ENCODE measurements at places on chromosomes 3 and 15.

DNA sequence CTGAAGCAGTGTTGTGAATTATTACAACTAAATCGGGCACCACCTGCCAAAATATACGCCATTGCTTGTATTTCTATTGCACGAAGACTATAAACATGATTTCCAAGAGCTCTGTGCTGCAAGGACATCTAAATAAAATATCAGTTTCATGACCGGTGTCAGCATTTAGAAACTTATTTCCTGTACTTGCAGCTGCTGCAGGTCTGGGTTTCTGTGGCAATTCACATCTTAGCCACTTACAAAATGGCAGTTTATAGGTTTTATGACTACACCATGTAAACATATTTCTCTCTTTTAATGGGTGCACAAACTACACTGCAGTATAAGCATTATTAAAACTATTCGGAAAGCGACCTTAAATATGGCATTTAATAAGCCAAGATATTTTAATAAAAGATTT is 359.4 kb downstream of the VPS13C start:
- no peak for DNase-seq

DNA sequence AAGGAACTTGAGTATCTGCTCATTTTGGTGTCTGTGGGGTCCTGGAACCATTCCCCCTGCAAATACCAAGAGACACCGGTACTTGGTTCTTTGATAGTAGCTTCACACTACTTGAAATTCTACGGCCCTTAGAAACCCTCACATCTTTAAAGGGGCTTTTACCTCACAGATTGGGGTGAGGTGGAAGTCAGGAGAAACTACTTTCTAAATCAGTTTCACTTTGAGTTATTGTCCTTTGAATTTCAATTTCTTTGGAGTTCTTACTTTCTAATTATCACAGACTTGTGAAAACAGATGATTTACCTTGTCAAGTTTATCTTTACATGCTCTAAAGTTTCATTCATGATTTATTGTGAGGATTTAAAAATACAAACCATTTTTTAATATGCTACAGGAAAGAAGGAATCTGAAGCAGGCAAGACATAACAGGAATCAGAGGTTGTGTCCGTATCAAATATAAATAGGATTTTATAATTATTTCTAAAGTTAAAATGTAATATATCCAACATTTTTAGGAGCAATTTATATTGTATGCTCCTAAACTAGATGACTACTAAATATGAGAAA is 98.9 kb downstream of the NEDD4 start:
- peak; percentile 13 for DNase-seq

- no peak for DNase-seq
These were observed 17.0 kb downstream of the CELF6 start for GRCh38 chr15:72302955-72303354.

- DNase-seq, result no peak
These were observed 158.0 kb downstream of the CLSTN2 start for GRCh38 chr3:140092848-140093536.

- no peak for DNase-seq
These were observed 326.3 kb upstream of the ICE2 start for GRCh38 chr15:60804986-60805949.

- no peak for DNase-seq
These were observed 149.1 kb downstream of the CTNNB1 start for GRCh38 chr3:41348401-41348800.

DNA sequence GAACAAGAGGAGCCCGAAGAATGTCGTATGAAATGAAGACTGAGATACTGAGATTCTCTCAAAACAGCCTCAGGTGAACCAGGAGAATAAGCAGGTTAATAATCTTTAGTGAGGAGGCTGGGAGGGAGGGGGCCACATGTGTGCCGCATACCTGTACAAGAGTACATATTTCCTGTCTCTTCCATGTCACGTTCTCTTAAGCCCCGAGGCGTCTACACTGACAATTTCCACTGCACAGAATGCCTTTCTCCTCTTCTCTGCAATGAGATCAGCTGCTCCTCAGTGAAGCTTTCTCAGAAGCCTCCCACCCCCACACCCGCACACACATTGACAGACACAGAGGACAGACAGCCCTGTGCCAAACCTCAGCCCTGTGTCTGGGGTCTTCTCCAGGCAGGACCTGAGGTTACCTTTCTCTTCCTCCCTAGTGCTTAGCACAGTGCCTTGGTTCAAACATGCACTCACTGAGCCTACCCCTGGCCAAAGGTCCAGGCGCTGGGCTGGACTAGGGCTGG is 55.4 kb downstream of the PDZRN3 start:
- DNase-seq, result no peak

DNA sequence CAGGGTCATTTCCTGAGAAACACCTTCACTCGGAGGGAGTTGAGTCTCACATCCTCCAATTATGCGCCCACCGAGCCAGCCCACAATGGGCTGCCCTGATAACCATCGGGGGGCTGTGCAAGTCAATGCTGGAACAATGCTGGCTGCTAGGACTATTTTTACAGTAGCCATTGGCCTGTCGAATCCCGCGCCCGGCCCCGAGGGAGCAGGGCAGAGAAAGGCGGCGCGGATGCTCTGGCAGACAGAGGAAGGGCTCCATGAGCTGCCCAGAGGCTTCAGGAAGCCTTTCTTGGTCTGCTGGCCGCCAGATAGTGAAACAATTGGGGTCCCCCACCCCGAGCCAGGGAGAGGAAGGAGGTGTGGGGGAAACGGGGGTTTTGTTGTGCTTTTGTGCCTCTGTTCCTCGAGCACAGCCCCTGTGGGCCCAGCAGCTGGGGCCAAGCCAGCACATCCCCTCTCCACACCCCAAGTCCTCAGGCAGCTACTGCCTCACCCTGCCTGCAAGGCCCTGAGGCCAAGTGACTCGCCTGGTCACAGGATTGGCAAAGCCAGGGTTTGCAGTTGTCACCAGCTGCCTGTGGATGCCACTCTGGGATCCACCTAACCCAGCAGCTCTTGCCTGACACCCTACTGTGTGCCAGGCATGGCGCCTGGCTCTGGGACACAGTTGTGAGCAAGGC is 39.0 kb downstream of the SLC6A6 start:
- DNase-seq, result no peak

DNA sequence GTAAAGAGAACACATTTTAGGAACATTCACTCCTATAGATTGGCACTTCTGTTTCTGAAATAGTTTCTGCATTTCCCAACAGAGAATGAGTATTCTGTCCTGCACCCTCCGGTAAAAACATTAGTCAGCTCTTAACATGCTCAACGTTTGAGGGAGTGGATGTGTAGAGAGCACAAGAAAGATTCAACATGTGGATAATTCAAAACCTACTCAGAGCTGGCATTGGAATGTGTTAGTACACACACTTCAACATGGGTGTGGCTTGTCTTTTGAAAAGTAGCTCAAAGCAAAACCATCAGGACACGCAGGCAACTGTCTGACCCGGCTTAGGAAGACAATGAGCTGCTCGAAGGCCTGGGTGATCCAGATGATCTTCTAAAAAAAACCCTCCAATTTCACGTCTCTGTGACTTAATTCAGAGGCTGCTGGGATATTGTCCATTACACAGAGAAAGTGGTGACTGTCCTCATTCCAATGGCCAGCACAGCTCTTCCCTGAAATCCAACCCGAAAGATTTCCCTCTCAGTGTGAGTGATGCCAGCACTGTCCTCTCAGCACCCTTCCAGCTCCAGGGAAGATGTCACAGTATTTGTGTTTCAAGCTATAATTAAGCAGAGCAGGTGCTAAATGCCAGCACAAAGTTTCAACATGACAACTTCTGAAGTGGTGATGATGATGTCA is 18.1 kb downstream of the FBN1 start:
- DNase-seq, result no peak

GRCh38 chr3:142275856-142276255 is 50.5 kb upstream of the GK5 start:
- no peak for DNase-seq

- DNase-seq, result no peak
These were observed 3.6 kb upstream of the TNFAIP8L3 start for GRCh38 chr15:51098331-51098619.

GRCh38 chr15:55774113-55774970 is 31.4 kb upstream of the PRTG start:
- peak; percentile 49 for DNase-seq

GRCh38 chr3:138947495-138948121 is 591 bp downstream of the FOXL2NB start:
- DNase-seq, result no peak

DNA sequence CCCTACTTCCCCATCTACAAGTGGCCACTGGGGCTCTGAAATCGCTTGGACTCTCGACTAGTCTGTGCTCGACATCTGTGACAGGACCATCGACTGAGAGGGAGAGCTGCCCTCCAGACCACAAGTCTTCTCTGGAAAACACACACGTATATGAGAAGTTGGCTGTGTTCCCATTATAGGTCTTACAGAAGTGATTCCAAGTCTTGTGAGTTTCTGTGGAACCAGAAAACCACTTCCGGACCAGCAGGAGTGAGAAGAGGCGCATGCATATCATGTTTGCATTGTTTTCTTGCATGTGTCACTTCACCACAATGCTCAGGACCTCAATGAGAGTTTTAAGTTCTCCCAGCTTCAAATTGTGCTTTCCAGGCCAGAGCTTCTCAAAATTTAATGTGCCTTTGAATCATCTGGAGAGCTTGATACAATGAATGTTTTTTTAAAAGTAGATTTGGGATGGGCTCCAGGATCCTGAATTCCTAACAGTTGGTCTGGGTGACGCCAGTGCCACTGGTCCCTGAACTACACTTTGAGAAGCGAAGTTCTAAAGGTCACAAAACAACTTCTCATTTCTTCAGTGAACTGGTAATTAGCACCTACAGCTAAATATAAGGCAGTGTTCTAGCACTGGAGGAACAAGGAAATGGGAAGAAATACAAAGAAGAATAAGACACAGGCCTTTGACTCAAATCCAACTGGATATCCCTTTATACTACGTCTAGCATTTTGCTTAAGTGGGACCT is 15.7 kb downstream of the LIPC start:
- no peak for DNase-seq

DNA sequence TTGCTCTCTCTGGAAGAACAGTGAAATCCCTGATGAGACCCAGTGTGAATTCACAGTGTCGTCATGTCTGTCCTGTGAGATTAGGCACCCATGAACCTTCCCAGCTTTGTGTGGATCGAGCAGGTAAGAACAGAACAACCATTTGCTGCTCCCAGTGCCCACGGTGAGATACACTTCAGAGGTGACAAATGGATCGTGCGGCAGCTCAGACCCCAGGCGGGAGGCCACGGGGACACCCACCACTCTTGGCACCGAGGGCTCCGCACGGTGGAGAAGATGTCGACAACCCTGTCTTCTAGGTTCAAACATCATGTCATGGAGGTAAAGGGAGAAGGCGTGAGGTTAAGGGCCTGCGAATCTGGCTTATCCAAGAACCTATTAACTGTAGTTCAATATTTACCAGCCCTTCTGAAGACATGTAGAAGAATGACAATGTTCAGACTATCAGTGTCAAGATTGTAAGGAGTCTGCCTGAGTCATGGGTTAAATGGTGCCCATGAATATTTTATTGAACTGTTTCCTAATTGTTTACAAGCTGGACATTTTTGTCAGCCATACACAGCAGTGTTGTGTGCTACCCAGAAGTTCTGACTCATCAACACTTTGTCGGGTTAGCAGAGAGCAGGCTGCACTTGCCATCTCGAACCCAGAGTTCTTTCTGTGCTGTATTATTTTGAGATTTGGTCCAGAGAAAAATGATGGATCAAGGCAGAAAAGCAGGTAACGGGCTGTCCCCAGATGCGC is 15.5 kb upstream of the PCSK6 start:
- DNase-seq, result no peak

DNA sequence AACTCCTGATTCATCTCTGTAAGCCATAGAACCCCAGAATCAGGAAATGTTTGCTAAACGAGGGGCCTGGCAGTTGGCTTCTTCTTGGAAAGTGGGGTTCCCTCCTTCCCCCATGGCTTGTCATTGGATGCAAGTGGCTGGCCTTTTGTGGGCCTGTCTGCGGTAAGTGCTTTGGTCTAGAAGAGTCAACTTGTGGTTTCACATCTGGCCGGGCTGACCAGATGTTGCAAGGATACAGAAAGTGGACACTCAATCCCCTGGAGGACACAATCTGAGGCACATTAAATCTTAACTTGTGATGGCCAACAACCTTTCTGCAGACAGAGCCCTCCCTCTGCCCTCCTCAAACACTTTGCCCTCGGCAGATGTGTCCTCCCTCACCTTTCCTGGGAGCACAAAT is 1.1 kb downstream of the FAH start:
- DNase-seq, result no peak

- DNase-seq, result no peak
These were observed 3.1 kb upstream of the SLMAP start for GRCh38 chr3:57753016-57753415.

DNA sequence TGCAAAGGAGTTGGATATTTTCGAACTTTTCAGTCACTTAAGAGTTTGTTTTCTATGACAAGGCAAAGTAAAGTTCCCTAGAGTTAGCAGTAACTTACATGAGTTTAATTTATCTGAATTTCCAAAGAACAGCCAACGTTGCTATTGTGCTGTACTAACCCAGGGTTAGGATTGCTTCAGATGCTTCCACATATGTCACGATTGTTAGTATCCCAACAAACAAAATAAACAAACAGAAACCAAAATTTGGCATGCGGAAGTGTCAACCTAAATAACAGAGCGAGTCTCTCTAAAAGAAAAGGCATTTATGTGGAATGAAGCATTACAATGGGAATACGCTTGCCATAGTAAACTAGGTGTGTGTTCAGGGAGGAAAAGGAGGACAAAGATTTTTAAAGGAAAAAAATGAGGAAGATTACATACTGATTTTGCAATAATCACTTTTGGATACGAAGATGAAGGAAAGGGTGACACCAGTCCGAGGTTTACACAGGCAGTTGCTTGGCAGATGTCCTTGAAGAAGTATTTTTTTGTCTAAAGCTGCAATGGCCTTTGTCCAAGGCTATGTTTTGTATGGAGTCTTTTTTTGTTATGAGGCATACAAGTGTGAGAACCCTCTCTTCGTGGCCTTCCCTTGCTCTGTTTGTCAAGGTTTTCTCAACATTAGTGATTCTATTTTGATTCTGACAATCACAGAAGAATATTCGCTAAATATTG is 267.9 kb downstream of the GABRG3 start:
- no peak for DNase-seq

GRCh38 chr15:29978411-29979382 is 104.1 kb upstream of the GOLGA8J start:
- DNase-seq, result no peak

GRCh38 chr3:110903771-110904519 is 167.7 kb upstream of the NECTIN3 start:
- DNase-seq, result no peak

DNA sequence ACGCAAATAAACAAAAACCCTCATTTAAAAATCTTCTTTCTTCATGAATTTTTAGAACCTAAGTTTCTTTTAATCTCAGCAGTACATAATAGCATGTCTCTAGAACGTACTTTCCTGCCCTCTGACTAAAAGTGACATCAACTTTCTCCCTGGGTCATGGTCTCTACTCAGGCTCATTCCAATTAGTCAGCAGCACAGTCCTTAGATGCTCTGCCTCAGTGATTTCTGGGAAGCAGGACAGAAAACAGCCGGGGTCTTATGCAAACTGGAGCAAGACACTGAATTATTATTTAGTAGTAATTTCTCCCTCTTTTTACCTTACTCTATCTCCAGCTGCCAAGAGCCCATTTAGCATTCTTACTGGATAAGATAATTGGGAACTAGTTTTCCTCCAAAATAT is 365.2 kb downstream of the TUSC7 start:
- DNase-seq, result no peak

Data from GM13977 (cell line).